Activated CD8-positive, alpha-beta T cell treated with anti-CD3 and anti-CD28 coated beads, Interleukin-2, amount 10 ng/mL, durations not matched to agents 7 days and 5 days (primary cell): ENCODE measurements at places on chromosomes 4 and X. TPM values are rescaled to one million over a fixed set of nuclear protein-coding genes. Genes with fewer than 3 reads are reported as not detected.

HERC5 gene
- 30.2 TPM for total RNA-seq

GRCh38 chr4:177239878-177240277, 69.8 kb upstream of the NEIL3 start:
- no peak overlapping the region for H3K4me3 ChIP-seq
- H3K4me1 ChIP-seq: peaks cover 5% of the 10 kb centered on the region
- no peak overlapping the region for H3K27ac ChIP-seq
- no peaks in the 10 kb centered on the region for H3K27me3 ChIP-seq
- no peak for DNase-seq

DNA sequence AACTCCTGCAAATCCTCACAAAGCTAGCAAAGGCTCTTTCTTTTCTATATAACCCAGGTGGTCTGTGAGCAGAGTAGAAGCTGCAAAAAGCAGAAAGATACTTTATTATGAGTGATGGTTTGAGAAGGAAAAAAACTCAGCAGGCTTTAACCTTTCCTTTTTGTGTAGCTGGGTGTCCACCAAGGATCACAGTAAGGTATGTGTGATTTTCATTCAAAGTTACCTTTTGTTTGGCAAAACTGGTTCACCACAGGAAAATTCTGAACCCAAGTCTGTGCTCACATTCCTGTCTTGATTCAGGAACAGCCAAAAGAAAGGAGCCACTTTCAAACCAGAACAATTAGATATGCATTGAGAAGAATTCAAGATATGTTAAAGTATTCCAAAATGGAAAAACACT, 35.7 kb downstream of the FRAS1 start:
- H3K4me1 ChIP-seq: no peaks in the 10 kb centered on the region
- DNase-seq: no peak
- no peak overlapping the region for H3K27ac ChIP-seq
- H3K4me3 ChIP-seq: no peak overlapping the region

- no peaks in the 10 kb centered on the region for H3K36me3 ChIP-seq
- DNase-seq: peak; percentile 37
- H3K27ac ChIP-seq: peak overlapping the region; percentile 98
- H3K27me3 ChIP-seq: no peaks in the 10 kb centered on the region
- H3K4me1 ChIP-seq: peaks cover 57% of the 10 kb centered on the region
Measured at GRCh38 chrX:119756926-119757635, 1.3 kb upstream of the SOWAHD start.

DNA sequence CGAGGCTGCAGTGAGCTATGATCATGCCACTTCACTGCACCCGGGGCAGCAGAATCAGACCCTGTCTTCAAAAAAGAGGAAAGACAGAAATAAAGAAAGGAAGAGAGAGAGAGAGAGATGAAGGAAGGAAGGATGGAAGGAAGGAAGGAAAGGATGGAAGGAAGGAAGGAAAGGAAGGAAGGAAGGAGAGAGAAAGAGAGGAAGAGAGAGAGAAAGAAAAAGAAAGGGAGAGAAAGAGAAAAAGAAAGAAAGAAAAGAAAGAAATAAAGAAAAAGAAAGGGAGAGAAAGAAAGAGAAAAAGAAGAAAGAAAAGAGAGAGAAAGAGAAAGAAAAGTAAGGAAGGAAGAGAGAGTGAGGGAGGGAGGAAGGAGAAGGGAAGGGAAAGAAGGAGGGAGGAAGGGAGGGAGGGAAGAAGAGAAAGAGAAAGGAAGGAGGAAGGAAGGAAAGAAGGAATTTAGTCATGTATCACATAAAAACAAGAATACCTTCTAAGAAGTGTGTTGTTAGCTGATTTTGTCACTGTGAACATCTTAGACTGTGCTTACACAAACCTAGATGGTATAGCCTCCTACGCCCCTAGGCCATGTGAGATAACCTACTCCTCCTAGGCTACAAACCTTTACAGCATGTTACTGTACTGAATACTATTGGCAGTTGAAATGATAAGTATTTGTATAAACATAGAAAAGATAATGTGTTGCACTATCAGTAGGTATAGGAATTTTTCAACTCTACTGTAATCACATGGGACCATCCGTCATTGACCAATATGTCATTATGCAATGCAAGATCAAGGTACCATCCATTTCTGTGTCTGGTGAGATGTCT, 17.4 kb upstream of the AFF1 start:
- H3K27ac ChIP-seq: no peak overlapping the region
- no peak overlapping the region for H3K4me3 ChIP-seq
- H3K36me3 ChIP-seq: no peaks in the 10 kb centered on the region
